Endothelial cell (in vitro differentiated cells): ENCODE measurements at places on chromosomes 13 and 19. TPM values are rescaled to one million over a fixed set of nuclear protein-coding genes. Genes with fewer than 3 reads are reported as not detected.

Gene ZNF577
- 9.3 TPM for total RNA-seq

Gene IGLON5
- total RNA-seq, result 114 TPM

Gene NLRP5
- not detected for total RNA-seq

Gene AZU1
- 0.21 TPM for total RNA-seq

Gene CNFN
- total RNA-seq, result 4.1 TPM

- H3K27me3 ChIP-seq, result peaks cover 11% of the 10 kb centered on the region
- H3K36me3 ChIP-seq, result peaks cover 3% of the 10 kb centered on the region
- H3K4me1 ChIP-seq, result peaks cover 29% of the 10 kb centered on the region
- DNase-seq, result peak; percentile 67
These were observed at the start of gene SPINT2 for GRCh38 chr19:38264486-38265212. TSS of gene SPINT2 (plus strand) at chr19:38264573. CDS start at chr19:38264893, 320 bp downstream.

DNA sequence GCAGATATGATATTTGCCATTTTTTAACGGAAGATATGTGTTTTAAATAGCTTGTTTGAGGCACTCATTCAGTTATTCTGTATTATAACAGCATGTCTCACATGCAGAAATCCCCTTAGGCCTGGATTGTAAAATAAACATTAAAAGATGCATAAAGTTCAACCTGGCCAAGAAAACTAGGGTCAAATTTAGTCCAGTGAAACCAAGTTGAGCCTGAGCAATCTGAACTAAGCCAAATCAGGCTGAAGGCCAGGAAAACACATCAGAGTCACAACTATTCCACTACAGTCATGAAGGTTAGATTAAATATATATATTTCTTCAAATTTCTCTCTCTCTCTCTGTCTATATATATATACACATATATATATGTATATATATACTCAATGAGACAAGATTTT lies 504.8 kb downstream of the SLITRK1 start:
- no peak overlapping the region for H3K4me3 ChIP-seq
- H3K27ac ChIP-seq, result no peak overlapping the region
- no peaks in the 10 kb centered on the region for H3K27me3 ChIP-seq
- H3K36me3 ChIP-seq, result no peaks in the 10 kb centered on the region
- DNase-seq, result no peak

DNA sequence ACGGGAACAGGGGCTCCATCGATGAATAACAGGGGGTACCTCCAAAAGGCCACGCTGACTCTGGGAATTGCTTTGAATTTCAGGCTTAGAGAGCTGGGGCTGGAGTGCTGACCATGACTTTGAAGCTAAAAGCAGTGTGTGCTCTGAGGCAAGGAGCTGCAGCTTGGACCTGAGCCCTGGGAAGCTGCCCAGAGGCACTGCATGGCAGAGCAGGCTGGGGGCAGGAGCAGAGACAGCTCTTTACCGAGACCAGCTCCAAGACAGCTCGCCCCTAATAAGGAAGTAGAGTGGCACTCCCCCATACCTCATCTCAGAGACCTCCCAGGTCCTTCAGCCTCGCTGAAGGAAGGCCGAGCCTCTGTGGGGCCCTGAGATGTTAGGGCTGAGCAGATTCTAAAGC lies 200.2 kb downstream of the COL4A1 start:
- DNase-seq, result no peak
- H3K4me1 ChIP-seq, result peaks cover 6% of the 10 kb centered on the region
- H3K27ac ChIP-seq, result no peak overlapping the region
- H3K36me3 ChIP-seq, result peaks cover 3% of the 10 kb centered on the region

- no peak overlapping the region for H3K4me3 ChIP-seq
- no peaks in the 10 kb centered on the region for H3K36me3 ChIP-seq
- no peak overlapping the region for H3K27ac ChIP-seq
- peaks cover 18% of the 10 kb centered on the region for H3K4me1 ChIP-seq
- H3K27me3 ChIP-seq, result peaks cover 6% of the 10 kb centered on the region
These were observed 6.2 kb downstream of the MFSD12 start for GRCh38 chr19:3550947-3551791.

DNA sequence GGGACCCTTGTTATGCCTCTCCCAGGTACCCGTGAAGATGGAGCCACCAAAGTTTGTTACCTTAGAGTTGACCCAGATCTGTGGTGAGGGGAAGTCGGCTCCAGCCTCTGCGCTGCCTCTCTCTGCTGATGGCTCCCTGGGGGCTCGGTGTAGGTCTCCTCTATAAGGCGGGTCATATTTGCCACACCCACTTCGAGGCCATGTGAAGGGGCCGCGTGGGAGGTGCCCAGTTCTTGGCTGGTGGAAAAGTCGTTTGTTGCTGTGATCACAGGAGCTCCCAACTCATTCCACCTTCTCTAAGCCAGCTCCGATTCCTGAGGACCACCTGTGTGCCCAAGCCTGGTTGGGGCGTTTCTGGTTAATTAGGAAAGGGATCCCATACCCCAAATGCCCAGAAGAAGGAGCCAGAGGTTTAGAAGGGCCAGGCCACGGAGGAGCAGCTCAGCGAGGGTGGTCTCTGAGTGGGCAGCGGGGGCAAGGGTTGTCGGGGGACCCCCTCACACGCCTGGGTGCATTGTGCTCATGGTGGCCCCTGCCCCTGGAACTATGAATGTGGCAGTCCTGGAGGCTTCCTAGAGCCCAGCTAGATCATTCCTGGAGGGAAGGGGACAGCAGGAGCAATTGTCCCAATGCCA lies 296.5 kb downstream of the ZNF536 start:
- H3K27ac ChIP-seq, result no peak overlapping the region
- no peaks in the 10 kb centered on the region for H3K36me3 ChIP-seq
- DNase-seq, result no peak
- no peaks in the 10 kb centered on the region for H3K4me1 ChIP-seq
- H3K27me3 ChIP-seq, result peaks cover 7% of the 10 kb centered on the region
